Lung (tissue), 17 donors: ENCODE measurements at places on chromosomes 13 and 19.

GRCh38 chr13:31930490-31930889 lies 101.1 kb upstream of the FRY start:
- no peak for DNase-seq

DNA sequence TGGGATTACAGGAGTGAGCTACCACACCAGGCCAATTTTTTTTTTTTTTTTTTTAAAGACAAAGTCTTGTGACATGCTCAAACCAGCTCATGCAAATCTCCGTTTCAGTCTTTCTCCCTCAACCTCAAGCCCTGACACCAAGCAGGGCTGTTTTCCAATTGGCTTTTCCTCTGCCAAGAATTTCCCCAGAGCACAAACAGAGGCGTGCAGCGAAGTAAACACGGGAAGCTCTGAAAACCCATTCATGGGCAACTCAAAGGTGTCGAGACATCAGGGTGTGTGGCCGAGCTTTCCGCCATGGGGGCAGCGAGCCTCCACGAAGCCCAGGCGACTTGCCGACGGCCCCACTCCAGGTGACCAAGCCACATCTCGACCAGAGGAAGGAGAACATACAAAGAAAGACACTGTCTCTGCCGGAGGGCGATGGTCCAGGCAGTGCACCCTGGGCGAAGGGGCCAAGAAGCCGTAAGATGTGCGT lies 70.0 kb downstream of the INSR start:
- DNase-seq, result peak; percentile 94

GRCh38 chr13:80235166-80235966 lies 105.6 kb downstream of the SPRY2 start:
- peak; percentile 18 for DNase-seq

- no peak for DNase-seq
These were observed 44.0 kb downstream of the MIPEP start for GRCh38 chr13:23845105-23845725.

DNA sequence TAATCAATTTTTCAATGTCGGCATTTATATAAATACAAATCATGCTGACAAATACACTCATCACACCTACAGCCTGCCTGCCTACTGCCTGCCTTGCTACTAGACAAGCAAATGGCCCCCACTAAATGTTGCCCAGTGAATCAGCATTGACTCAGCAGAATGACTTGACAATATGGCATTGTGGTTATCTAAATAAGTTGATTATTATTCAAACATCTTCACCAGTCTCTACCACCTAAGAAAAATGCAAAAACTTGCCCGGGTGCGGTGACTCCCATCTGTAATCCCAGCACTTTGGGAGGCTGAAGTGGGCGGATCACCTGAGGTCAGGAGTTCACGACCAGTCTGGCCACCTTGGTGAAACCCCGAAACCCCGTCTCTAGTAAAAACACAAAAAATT lies 296.1 kb downstream of the PCDH9 start:
- DNase-seq, result no peak

GRCh38 chr19:32676186-32676894 lies 692 bp downstream of the RGS9BP start:
- peak; percentile 22 for DNase-seq

GRCh38 chr13:40586886-40587565 lies 79.4 kb downstream of the FOXO1 start:
- peak; percentile 29 for DNase-seq

- no peak for DNase-seq
These were observed 185.4 kb upstream of the CSNK1A1L start for GRCh38 chr13:37290716-37291505.

- no peak for DNase-seq
These were observed 114.0 kb downstream of the UQCRFS1 start for GRCh38 chr19:29098863-29099481.

DNA sequence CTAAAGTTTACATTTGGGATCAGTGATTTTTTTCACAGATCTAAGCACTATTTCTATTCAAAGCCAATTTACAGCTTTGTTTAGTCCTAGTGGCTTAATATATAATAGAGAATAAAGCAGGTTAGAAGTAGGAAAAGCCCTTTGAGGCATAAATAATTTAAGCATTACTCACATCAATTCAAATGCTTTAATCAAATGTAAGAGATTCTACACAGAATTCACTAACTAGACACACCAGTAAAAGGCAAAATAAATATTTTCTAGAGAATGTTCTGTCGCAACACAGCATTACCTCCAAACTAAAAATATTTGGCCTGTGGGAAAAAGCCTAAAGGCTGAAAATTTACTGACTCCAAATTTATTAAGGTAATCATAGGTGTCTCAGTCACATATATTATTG lies 31.3 kb downstream of the KCTD12 start:
- no peak for DNase-seq

- DNase-seq, result no peak
These were observed 591 bp downstream of the DEDD2 start for GRCh38 chr19:42216653-42217519.

DNA sequence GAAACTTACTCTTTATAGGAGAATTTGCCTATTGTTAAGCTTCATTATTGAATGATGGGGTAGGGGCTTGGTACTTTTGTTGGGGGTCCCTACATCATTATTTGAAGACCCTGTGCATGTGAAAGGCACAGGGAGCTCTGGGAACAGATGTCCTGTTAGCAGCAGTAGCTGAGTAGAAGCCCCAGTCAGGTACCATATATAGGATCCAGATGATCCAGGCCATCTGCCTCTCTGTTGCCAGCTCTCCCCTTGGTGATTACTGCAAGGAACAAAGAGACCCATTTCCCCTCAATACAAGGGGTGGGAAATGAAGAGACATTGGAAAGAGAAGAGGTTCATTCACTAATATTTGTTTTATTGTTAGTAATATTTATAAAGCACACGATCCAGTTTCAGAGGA lies 4.4 kb upstream of the MTMR6 start:
- DNase-seq, result no peak

GRCh38 chr19:36207605-36208252 lies 6.7 kb downstream of the ZNF565 start:
- DNase-seq, result no peak

DNA sequence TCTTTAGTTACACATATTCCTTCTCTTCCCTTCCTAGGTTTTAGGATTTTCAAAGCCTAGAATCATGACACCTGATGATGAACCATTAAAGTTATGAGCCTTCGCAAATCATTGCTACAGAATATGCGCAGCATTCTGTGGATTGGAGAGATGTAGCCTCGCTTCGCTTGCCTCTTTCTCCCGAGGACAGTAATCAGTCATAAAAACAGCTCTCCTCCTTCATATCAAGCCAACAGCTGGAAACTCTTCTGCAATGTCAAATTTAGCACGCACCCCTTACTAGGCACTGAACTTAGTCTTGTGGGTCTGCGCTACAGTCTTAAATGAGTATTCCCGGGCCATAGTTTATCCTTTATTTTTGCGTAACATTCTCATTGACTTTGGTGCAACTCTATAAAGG lies 79.6 kb downstream of the DACH1 start:
- no peak for DNase-seq

DNA sequence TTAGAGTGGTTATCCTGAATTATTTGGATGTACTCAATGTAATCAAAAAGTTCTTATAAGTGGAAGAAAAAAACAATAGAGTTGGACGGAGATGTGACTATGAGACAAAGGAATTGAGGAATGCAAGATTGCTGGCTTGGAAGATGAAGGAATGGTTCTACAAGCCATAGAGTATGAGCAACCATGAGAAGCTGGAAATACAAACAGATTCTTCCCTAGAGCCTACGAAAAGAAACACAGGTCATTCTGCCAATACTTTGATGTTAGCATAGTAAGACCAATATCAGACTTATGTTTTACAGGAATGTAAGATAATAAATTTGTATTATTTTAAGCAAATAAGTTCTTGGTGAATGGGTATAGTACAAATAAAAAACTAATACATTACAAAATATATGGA lies 249.2 kb downstream of the DIAPH3 start:
- no peak for DNase-seq

GRCh38 chr19:6261883-6262282 lies 17.9 kb downstream of the MLLT1 start:
- DNase-seq, result no peak

GRCh38 chr13:93721483-93721882 lies 494.9 kb downstream of the GPC6 start:
- DNase-seq, result no peak

DNA sequence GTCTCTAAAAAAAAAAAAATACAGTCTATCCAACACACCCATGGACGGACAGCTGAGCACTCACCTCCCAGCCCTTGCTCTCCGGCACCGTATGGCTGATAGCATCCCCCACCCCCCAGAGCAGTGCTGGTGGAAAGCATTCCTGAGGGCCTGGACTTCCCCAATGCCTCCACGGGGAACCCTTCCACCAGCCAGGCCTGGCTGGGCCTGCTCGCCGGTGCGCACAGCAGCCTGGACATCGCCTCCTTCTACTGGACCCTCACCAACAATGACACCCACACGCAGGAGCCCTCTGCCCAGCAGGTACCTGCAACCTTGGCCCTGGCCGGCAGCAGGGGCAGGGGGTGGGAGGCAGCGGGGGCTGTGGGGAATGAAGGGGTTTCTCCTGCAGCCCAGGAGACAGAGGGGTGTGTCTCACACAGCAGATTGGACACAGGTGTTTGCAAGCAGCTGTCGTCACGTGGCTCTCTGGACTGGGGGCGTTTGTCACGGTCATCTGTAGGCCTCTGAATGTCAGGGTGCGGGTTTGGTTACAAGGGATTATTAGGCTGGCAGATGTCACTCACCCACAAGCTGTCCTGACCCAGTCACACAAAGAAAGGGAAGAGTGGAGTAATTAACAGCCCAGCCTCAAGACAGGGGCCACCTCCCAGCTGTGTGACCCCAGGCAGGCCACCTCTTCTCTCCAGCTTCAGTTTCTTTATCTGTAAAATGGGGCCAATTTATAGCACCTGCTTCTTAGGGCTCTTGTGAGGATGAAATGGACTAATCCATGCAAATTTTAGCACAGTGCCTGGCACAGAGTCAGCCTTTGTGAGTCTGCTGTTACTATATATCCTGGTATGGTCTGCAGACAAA lies 19.3 kb downstream of the PLD3 start:
- no peak for DNase-seq

GRCh38 chr19:56840451-56841192 lies at the start of the genes PEG3 and ZIM2:
Gene PEG3 (minus strand): TSS chr19:56840726. CDS start chr19:56824655, 16,071 bp downstream.
Gene ZIM2 (minus strand): TSS chr19:56840726. CDS start chr19:56824277, 16,449 bp downstream.
- peak; percentile 85 for DNase-seq

DNA sequence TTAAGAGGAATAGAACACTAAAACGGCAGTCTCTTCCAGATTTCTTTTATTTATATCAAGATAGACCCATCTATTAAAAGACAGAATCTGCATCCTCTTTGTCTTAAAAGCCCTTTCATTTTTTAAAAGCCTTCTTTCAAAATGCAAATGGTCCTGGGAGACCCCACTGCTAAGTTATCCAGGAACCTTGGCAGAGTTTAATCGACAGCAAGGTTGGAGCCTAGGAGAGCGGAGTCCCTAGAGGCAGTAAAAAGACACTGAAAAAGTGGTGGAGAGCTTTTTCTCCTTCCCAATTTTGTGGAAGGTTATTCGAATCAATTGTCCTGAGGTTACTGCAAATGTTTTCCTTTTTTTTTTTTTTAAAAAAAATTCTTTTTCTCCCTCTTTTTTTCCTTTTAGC lies 294.7 kb downstream of the NALCN start:
- DNase-seq, result no peak

DNA sequence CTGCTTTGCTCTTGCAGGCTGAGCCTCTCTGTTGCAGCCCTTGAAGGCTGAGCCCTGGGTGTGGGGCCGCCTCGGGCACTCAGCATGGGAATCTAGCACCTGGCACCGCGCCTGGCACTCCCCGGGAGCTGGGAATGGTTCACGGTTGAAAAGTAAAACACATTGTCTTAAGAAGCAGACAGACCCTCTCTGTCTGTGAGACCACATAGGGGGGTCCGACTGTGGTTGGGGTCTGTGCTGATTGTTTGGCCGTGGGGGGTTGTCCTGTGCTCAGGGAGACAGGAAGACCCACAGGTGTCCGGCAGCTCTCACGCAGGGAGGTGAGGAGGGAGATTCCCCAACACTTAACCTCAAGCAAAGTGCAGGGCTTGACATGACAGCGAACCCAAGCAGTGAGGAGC lies 64.8 kb downstream of the SOX1 start:
- no peak for DNase-seq

DNA sequence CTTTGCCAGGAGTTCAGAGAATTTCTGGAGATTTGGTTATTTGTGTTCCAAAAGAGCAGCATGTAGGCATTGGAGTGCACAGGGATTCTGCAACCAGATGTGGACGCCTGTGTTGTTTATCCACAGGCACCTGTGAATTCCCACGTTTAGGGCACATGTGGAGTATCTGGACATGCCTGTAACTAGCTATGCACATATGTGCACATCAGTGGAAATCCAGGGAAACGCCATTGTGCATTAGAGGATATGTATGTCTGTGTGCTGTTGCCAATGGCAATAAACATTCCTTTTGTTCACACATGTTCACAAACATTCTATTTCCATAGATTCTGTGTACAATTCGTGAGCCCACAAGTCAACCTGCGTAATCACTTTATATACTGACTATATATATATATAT lies 34.7 kb downstream of the OLFM2 start:
- DNase-seq, result no peak

DNA sequence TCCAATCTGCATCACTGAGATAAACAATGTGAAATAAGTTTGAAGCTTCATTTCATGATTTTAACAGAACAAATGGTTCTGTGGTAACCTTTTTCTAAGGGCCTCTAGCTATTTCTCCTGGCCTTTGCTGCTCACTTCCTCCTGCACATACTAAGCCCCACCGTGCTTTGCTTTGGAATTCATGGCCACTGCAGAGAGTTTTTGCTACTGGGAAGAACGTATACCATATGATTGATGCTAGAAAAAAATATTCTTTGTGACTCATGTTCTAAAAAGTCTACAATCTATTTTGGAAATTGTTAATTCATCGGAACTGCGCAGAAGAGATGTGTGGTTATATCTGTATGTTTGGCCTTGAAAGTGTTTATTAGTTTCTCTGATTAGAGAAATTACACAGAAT lies 747.3 kb downstream of the PCDH9 start:
- no peak for DNase-seq

DNA sequence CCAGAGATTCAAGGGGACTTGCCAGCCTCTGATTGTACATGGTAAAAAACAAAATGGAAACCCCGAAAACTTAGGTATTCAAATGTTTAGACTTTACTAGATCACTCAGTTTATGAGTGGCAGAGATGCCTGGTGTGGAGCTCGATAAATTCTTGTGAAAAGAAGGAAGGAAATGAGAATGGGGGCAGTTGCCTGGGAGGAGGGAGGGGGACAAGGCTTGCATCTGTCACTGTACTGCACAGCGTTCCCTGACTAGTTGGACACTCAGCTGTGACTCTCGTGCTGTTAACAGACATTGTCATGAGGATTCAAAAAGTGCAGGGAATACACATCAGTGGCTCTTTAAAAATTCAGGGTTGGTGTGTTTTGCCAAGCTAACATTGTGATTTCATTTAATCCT lies 232.9 kb downstream of the ZIC5 start:
- no peak for DNase-seq
